Cerebellar cortex (tissue), 1 donor: ENCODE measurements at places on chromosomes 1 and 21.

GRCh38 chr1:173112129-173112528 lies 61.4 kb upstream of the TNFSF18 start:
- no peak for DNase-seq

DNA sequence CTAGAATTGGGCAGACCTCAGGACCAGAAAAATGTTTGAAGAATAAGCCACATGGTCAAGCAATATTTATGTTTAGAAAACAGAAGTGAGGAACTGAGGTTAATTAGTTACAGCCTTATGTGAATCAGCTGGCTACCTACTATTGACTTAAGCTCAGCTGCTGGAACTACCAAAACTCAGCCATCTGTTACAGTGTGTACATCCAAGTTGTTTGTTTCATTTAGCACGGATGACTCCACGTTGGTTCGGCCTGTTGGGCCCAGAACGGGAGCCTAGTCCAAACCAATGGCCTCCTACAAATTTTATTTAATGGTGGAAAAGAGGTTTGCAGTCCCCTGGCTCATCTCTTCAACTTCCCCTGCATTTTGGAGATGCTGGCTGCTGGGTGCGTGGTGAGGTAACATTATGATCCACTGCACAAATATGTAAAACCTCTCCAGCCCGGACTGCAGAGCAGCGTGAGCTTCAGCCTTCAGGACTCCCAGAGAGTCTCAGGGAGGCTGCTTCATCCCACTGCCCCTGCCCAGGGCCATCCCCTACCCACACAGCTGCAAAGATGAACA lies 143.4 kb downstream of the ZZZ3 start:
- DNase-seq = no peak

DNA sequence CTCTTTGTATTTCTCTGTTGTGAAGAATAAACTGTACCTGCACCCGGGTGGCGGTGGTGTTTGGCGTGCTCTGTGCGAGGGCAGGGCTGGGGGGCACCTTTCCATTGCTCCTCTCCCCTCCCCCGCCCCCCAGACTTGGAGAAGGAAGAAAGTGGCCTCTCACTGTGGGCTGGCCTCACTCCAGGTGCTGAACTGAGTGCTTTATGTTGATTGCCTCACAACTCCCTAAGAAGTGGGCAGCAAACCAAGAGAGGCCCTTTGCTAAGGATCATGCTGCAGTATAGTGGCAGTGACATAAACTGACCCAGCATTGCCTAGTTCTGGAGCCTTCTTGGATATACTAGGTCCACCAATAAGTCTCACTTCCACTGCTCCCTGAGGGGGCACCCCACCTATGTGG lies 20.2 kb downstream of the A3GALT2 start:
- no peak for DNase-seq

GRCh38 chr1:109467301-109467777 lies 993 bp downstream of the SYPL2 start:
- DNase-seq = no peak

GRCh38 chr21:45938811-45939520 lies 42.6 kb upstream of the COL6A1 start:
- no peak for DNase-seq

GRCh38 chr21:36098182-36098532 lies 28.3 kb downstream of the CBR1 start:
- no peak for DNase-seq

DNA sequence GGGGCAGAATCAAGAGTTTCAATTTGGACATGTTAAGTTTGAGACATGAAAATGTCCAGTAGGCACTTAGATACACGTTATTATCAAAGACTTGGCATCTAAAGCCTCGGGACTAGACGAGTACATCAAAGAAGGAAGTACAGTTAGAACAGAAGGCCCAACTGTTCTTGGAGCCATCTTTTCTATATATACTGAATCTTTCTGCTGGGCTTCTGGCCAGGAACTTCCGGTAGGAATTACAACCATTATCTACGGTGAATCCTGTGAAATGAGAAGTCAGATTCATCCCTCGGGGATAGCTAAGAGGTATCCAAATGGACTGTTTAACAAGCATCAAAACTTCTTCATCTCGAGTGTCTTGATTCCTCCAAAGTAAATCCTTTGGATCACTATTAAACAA lies 34.4 kb upstream of the NRDC start:
- DNase-seq = no peak

DNA sequence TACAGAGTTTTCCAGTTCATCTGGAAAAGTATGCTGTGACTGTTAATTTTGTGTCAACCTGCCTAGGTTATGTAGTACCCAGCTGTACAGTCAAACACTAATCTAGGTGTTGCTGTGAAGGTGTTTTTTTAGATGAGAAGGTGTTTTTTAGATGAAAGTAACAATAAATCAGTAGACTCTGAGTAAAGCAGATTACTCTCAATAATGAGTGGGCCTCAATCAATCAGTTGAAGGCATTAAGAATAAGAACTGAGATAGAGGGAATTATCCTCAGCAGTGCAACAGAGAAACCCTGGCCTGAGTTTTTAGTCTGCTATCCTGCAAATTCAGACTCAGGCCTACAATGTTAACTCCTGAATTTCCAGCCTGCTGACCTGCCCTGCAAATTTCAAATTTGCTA lies 33.5 kb downstream of the SCAF4 start:
- DNase-seq = no peak

GRCh38 chr1:180966744-180967536 lies 54.2 kb downstream of the KIAA1614 start:
- no peak for DNase-seq
